Type B pancreatic cell (in vitro differentiated cells): ENCODE measurements at places on chromosomes 5 and 9. TPM values are rescaled to one million over a fixed set of nuclear protein-coding genes. Genes with fewer than 3 reads are reported as not detected.

Gene PMPCA
- total RNA-seq, result 68.1 and 72.1 TPM in 2 replicates

Gene COL15A1
- total RNA-seq, result 0.12 and 0.68 TPM in 2 replicates

Gene C9orf50
- total RNA-seq, result not detected in 2 replicates

Gene SEMA4D
- total RNA-seq, result 32.3 and 43.6 TPM in 2 replicates

Gene ITK
- not detected in 2 replicates for total RNA-seq

Gene SHOC1
- total RNA-seq, result not detected in 2 replicates

Gene TLX3
- total RNA-seq, result 2.1 and 7.8 TPM in 2 replicates

Gene FGF18
- total RNA-seq, result 1.7 and 3.2 TPM in 2 replicates

Gene TSSK1B
- total RNA-seq, result 0.12 and 0.24 TPM in 2 replicates

Gene DENND4C
- total RNA-seq, result 36.6 and 54.1 TPM in 2 replicates

Gene PCAT7
- 10.0 and 14.7 TPM in 2 replicates for total RNA-seq

Gene SPAAR
- total RNA-seq, result not detected in 2 replicates

Gene LCN6
- total RNA-seq, result not detected in 2 replicates

Gene LCP2
- total RNA-seq, result not detected in 2 replicates

Gene NUTM2G
- total RNA-seq, result 0.19 TPM in 1 of 2 replicates, not detected in the other

- DNase-seq, result no peak
Measured at GRCh38 chr5:180602481-180603075, 11.3 kb upstream of the SCGB3A1 start.

GRCh38 chr5:171966270-171966669 lies 40.2 kb downstream of the FBXW11 start:
- no peak for DNase-seq

DNA sequence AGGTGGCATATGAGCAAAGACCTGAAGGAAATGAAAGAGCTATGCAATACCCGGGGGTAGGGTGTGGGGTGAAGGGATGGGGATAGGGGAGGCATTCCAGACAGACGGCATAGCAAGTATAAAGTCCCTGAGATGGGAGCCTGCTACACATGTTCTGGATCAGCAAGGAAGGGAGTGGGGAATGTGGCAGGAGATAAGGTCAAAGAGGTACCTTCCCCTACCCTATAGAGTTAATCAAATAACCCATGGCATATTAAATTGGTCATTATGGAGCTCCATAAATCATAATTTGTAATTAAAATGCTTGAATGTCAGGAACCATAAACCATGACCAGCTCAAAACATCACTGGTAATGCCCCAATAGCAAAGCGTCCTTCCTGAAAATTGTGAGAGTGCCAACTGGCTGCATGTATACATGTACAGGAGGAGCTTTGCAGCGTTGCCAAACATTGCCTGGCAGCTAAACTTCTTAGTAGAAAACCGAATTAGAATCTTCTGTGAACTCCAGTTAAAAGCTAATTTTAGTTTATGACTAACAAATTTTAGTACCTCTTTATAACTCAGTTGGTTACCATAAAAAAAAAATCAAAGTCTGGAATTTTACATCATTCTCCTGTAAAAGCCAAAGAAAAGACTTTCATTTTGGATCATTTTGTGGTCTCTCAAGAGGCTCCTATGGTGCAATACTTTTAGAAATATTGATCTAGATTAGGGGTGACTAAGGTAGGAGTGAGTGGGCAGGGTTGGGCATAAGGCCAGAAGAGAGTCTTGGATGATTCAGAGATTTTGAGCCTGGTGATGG lies 4.7 kb downstream of the DNAI1 start:
- DNase-seq, result no peak

DNA sequence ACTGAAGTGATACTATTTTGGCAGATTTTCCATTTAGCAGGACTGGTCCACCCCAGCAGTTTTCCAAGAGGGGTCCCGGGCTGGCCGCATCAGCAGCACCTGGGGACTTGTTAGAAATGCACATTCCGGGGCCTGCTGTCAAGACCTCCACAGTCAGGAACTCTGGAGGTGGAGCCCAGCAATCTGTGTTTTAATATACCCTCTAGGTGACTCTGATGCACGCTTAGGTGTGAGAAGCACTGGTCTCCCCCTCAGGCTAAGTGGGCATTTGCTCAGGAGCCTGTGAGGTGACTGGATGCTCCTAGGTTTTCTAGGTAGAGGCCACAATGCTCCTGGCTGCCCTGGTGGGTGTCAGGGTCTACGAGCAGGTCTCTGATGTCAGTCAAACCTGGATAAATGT lies 81.7 kb downstream of the DCP2 start:
- DNase-seq, result no peak

DNA sequence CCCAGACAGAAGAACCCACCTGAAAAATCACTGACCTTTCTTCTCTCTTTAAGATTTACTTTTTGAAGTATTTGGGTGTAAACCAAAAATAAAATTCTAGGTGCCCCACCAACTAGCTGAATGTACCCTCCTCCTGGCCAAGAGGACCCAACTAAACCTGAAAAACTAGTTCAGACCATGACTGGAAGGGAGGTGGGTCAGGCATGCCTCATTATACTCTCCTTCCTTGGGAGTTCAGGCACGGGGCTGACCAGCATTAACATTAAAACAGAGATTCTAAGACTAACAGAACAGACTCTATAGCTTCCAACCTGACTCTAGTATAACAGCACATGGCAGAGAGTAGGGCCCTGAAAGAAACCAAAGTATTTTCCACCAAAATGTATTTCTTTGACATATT lies 61.4 kb downstream of the CERT1 start:
- DNase-seq, result no peak

- DNase-seq, result no peak
Measured at GRCh38 chr9:6689893-6690674, 44.6 kb upstream of the GLDC start.

GRCh38 chr5:38576442-38576841 lies 20.0 kb upstream of the LIFR start:
- DNase-seq, result no peak

GRCh38 chr9:90907056-90907445 lies 105.4 kb downstream of the SYK start:
- no peak for DNase-seq

- DNase-seq, result no peak
Measured at GRCh38 chr5:179326122-179326927, 18.9 kb downstream of the ADAMTS2 start.

- no peak for DNase-seq
Measured at GRCh38 chr5:88150747-88151146, 117.9 kb downstream of the TMEM161B start.

DNA sequence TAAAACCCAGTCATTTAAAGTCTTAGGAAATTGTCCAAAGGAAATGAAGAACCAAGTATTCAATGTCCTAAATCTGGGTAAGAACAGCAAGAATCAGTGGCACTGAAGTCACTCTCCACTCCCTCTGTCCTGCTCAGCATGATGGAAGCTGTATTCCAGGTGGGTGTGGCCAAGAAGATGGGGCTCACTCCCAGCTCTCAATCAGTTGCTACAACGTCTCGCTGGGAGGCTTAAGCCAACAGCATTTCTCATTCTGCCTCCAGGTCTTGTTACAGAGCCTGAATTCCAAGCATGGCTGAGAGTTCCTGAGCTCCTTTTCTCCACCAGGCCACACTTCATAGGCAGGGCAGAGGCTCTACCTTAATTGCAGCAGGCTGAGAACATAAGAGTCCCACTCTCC lies 41.2 kb upstream of the TRIO start:
- no peak for DNase-seq

- no peak for DNase-seq
Measured at GRCh38 chr9:89701221-89701798, 96.5 kb downstream of the GADD45G start.

DNA sequence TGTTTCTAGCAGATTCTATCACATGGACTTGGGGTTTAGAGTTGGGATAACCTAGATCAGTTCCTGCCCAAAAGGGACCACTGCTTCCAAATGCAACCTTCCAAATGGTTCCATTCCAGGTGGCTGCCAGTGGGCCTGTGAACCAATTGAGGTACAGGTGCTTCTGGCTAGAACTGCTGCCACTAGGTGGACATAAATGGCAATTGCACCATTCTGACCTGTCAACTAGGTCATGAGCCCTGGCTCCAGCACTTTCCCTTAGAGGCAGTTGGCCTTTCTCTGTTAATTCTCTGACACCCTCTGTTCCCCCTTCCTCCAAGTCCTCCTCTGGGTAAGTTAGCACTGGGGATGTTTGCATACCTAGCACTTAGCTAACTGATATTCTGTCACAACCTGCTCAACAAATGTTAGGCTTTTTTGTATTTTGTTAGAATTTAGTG lies 16.6 kb upstream of the HEMGN start:
- no peak for DNase-seq

DNA sequence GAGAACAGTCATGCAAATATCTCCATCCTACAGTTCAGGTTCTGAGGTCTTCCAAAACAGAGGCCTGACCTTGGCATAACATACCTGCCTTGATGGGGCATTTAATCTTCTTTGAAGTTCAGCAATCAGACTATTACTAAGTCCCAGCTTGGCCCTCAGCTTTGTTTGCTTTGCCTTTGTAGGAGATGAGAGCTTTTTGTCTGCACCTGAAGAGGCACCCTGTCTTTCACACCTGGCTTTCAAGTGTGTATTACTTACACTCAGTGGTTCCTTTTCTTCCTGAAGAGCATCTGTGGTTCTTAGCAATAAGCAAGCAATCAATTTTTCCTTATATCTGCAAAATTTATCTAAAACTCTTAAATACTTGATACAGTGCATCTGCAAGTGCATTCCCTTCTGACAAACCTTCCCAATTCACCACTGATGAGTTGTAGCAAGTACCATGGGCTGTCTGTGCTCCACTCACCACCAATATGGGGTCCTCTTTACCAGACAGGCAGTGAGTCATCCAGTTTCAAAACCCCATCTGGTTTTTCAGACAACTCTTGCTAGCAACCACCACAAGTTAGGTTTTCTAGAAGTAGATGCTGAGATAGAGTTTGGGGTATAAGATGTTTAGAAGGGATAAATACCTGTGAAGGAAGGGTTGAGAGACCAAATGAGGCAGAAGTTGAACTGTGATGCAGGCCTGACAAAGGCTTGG lies 100.2 kb downstream of the HINT1 start:
- no peak for DNase-seq

- DNase-seq, result no peak
Measured at GRCh38 chr5:139671096-139671841, 23.1 kb downstream of the CXXC5 start.

GRCh38 chr9:88011005-88011766 lies 36.9 kb upstream of the CDK20 start:
- no peak for DNase-seq

- DNase-seq, result no peak
Measured at GRCh38 chr5:28344836-28345433, 1306.5 kb upstream of the CDH9 start.

GRCh38 chr5:122455939-122456338 lies 143.9 kb downstream of the SNCAIP start:
- no peak for DNase-seq

- no peak for DNase-seq
Measured at GRCh38 chr5:102229685-102230084, 66.4 kb downstream of the SLCO4C1 start.

- DNase-seq, result no peak
Measured at GRCh38 chr5:115262011-115262320, 711 bp downstream of the PGGT1B start.

DNA sequence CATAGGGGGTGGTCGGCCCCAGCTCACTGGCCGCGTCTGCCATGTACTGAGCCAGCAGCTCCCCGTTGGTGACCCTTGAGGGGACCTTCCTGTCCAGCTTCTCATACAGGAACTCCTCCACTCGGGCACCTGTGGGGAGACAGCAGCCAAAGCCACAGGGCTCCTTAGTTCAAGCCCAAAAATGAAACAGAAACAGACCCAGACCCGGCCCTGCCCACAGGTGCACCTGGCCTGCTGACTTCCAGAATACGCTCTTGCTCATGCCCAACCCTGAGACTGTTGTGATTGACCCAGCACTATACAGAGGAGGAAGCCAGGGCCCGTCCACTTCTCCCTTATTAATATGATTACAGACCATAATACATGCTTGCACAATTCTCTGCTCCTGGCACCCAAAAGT lies 7.0 kb downstream of the SH3GLB2 start:
- no peak for DNase-seq

- no peak for DNase-seq
Measured at GRCh38 chr5:23721336-23721735, 213.9 kb downstream of the PRDM9 start.

GRCh38 chr9:557601-558201 lies 283.8 kb upstream of the DMRT1 start:
- no peak for DNase-seq

- DNase-seq, result no peak
Measured at GRCh38 chr5:2374703-2375102, 376.8 kb downstream of the IRX2 start.

DNA sequence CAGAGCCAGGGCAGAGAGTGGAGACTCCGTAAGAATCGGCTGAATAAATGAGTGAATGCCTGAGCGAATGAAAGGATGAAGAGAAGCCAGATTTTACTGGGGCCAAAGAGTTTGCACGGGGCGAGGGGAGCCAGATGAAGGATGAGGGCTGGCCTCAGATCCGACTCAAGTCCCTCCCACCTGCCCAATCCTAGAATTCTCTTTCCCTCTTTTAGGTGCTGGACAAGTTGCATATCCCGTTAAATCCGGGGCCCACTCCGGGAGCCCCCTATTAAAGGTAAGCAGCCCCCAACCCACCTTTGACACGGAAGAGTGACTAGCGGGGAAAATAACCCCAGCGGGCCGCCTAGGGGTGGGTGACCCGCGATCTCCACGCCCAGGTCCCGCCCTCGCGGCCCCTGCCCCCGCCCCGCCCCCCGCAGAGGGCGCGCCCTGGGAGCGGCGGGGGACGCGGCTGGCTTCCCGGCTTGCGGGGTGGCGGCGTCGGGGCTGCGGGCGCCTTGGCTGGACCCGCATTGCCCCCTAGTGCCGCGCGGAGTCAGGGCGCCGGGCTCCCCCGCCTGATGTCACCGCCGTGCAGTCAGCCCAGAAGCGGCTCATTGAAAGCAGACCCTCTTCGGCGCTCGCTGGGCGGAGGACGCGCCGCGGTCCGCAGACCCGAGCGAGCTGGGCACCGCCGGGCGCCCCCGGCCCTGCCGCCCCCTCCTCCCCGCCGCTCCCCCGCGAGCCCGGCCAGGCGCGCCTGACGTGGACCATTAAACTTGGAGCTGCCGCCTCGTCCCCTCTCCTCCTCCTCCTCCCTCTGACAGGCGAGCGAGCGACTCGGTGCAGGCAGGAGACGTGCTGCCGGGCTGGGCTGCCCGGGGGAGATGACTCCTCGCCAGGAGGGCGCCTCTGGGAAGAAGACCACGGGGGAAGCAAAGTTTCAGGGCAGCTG lies at the start of gene ADRA1B:
ADRA1B (plus strand) TSS at position 579 of the 937 bp plus-strand sequence. CDS start 424 bp downstream, outside the sequence.
- DNase-seq, result peak; percentile 79

- no peak for DNase-seq
Measured at GRCh38 chr5:1272201-1272600, 22.7 kb downstream of the TERT start.

DNA sequence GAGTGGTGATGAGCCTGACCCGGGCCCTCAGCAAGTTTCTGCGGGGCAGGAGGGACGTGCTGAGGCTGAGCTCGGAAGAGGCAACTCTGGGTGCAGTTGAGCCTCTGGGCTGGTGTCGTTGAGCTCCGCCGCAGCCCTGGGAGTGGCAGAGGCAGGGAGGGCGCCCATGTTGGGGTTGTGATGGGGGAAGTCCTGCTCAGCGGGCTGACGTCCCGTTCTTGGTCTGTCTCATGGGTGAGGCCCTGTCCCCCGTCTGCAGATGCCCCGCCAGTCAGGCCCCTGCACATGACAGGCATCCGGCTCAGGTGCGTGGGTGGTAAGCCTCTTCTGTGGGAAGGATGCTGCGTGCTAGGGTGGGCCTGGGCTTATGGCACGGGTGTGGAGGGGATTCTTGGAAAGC lies 64.3 kb downstream of the RXRA start:
- no peak for DNase-seq

- DNase-seq, result peak; percentile 61
Measured at GRCh38 chr5:937151-937924, 44.7 kb downstream of the TRIP13 start.

GRCh38 chr9:69323861-69324260 lies 1.2 kb upstream of the ENTREP1 start:
- DNase-seq, result no peak
